DND-41 (cell line): ENCODE measurements at places on chromosomes 5 and 9.
A peak's percentile ranks its signal among the peaks of the same experiment; 100 is the strongest.

GRCh38 chr9:29100762-29101161, 1527.5 kb upstream of the C9orf72 start:
- no peak for DNase-seq

GRCh38 chr9:129338724-129339430, 160.8 kb upstream of the IER5L start:
- no peak for DNase-seq

- DNase-seq = no peak
Observed at GRCh38 chr5:35319333-35320002, 89.2 kb upstream of the PRLR start.

GRCh38 chr9:8852301-8852864, 1052.8 kb upstream of the DMAC1 start:
- no peak for DNase-seq

GRCh38 chr9:135673941-135674340, 10.8 kb downstream of the LCN9 start:
- DNase-seq = no peak

DNA sequence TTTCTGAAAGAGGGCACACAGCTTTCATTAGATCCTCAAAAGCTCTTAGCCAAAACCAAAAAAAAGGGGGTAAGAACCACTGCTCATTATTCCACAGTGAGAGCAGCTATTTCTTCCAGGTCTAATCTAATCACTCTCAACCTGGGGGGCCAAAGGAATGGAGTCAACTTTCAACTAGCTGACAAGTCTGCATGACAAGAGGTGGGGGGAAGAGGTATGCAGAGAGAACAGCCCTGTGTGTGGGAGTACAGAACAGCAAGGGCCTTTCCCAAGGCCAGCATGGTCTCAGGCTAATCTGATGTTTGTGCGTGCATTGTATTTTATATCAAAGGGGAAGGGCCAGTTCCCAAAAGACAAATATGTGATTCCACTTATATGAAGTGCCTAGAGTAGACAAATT, 36.9 kb upstream of the PIP5K1B start:
- DNase-seq = no peak

DNA sequence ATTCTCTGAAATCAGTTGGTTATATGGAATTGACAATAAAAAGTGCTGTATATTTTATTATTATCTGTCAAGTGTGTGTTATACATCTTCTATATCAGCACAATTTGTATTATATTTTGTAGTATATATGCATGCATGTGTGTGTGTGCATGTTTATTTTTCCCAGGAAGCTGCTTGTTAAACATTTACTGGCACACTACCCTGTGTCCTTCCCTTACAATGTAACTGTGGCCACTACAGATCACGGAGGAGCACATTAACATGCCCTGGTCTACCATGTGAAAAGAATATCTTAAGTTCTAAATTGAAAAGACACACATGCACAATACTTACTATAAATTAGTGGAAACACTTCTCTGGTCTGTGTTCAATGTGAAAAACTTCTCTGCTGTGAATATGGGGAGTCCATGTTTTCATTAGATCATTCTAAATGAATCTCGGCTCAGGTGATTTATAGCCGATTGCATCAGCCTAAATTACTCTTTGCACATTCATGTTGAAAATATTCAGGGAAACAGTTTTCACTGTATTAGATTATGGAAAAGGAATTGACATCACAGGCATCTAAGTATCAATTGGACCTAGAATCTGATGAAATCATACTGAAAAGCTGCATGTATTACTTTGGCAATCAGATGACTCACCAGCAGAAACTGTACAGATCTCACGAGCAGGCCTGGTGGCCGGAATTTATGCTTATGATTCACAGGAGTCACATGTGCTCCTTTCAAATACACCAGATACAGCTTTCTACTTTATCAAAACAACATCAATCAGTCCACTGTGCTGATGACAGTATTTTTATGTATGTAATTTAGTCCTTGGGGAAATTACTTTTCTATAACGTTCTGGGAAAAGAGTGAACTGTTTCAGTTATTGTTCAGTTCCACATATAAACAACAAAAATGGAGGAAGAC, 39.4 kb downstream of the LURAP1L start:
- no peak for DNase-seq

GRCh38 chr5:173029499-173029921, 26.6 kb upstream of the CREBRF start:
- DNase-seq = no peak

DNA sequence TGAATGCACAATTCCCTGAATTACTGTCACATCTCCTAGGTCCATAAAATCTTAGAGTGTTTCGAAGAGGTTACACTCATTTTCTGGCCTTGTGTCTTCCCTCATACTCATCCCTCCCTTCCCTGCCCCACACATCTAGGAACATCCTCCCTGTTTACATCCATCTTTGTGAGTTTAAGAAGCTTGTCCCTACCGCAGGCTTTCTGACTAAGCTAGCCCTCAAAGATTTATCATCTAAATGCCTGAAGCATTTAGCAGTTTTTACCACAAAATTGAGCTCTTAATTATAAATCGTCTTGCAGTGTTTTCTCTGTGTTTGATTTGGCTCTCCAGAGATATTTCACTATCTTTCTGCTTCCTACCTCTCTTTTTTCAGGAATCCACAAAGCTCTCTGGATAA, 374.8 kb downstream of the KIAA0825 start:
- DNase-seq = no peak

DNA sequence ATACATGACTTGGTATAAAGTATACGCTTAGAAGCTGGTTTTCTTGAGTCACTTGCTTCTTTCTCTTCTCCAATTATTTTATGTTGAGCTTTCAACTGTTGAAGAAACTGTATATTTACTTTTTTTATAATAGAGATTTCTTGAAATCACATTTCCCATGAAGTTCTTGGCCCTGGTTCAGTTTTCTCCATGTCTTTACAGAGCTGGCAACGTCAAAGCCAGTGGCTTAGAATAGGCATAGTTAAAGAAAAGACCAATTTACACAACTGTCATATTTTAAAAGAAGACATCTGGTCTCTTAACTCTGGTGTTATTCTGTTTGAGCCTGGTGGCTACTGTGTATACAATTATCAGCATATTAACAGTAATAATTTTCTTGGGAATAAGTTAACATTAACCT, 1249.3 kb downstream of the CDH12 start:
- DNase-seq = no peak

GRCh38 chr5:1783216-1783554, 16.5 kb downstream of the MRPL36 start:
- DNase-seq = no peak

DNA sequence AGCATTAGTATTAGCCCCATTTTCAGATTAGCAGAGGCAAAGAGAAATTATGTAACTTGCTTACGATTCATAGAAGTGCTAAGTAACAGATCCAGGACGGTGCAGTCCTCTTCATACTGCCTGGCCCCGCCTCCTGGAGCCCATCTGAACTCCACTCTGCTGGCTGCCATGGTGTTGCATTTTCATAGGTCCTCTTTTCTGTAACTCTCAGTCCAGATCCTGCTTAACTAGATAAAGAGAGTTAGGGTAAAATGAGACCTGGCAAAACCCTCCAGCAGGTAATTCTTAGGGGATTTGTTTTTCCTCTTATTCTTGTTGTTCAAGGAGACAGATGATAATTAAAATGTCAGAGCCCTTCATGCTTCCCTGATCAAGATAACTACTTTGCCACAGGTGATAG, 135.1 kb upstream of the EFNA5 start:
- DNase-seq = no peak

DNA sequence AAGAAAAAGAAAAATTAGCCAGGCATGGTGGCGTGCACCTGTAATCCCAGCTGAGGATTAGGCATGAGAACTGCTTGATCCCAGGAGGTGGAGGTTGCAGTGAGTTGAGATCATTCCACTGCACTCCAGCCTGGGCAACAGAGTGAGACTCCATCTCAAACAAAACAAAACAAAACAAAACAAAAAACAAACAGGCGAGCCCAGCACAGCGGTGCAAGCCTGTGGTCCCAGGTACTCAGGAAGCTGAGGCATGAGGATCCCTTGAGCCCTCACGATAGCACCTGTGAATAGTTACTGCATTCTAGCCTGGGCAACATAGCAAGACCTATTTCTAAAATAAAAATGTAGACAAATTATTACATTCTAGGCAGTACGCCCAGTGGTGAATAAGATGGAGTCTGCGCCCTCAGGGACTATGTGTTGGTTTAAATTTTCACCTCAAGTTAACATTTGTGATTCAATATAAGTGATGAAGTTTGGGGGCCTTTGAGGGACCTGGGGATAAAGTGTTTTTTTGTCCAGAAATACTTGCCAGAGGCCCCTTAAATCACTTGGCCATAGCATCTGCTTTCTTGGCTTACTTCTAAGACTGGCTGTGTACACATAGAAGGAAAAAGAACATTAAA, 3.4 kb upstream of the GAPVD1 start:
- DNase-seq = no peak

DNA sequence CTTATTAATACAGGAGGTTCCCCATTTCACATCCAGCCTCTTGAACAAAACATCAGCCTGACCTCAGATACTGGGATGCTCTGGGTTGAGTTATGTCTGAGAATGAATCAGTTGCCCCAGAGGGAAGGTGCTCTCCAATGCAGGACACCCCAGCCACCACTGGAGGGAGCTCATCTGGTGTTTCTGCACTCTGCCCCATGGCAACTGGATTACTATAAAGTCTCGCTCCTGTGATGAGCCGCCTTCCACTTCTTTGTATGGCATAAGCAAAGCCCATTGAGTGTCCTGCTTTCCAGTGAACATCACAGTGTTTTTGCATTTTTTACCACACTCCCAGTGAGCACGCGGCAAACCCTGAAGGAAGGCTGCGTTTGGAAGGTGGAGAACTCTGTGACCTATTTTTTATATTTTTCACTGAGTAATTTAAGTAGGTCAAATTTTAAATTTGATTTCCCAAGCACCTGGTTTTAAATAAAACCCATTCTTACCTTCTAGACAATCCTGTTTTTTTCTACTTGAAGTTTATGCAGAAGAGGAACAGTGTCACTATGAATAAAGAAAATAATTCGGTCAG, 176.9 kb upstream of the WWC1 start:
- DNase-seq = peak; percentile 41

DNA sequence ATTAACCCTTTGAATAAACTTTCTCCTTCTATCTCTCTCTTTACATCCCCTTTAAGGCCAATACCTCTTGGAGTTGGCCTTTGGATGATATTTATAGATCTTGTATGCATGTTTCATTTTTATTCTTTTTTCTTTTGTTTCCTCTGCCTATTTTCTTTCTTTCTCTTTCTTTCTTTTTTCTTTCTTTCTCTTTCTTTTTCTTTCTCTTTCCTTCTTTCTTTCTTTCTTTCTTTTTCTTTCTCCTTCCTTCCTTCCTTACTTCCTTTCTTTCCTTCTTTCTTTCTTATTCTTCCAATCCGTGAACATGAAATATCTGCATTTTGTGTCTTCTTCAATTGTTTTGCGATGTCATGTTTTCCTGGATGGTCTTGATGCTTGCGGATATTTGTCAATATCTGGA, 276.1 kb downstream of the ADGRV1 start:
- no peak for DNase-seq

DNA sequence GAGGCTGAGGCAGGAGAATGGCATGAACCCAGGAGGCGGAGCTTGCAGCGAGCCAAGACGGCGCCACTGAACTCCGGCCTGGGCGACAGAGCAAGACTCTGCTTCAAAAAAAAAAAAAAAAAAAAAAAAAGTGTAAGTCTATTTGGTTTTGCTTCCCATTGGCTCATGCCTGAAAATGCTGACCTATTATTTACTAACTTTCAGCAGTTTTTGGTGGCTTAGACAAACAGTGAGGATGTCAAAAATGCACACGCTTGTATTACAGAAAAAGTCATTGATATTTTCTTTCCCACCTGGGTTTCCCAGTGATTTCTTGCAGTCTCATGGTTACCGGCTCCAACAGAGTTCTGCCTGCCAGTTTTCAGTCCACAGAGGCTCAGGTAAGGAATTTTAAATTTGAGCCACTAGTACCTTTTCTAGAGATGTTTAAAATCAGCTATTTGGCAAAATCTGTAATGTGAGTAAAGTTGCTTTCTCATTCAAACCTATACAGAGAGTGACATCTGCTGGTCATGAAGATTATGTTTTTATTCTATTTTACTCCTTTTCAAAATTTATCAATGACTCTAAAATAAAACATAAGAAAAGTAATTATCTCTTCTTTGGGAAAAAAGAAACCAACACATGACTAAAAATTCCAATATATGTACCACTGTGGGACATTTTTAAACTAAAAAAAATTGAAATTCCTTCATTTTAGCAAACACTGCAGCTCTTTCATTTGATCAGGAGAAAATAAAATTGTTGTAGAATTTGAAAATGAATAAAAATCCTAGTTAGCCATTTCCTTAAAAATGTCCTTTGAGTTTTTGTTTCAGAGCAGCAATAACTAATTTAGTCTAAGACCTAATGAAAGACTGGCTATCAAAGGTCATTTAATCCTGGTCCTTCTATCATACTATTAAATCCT, 8.8 kb downstream of the FAM200C start:
- no peak for DNase-seq

DNA sequence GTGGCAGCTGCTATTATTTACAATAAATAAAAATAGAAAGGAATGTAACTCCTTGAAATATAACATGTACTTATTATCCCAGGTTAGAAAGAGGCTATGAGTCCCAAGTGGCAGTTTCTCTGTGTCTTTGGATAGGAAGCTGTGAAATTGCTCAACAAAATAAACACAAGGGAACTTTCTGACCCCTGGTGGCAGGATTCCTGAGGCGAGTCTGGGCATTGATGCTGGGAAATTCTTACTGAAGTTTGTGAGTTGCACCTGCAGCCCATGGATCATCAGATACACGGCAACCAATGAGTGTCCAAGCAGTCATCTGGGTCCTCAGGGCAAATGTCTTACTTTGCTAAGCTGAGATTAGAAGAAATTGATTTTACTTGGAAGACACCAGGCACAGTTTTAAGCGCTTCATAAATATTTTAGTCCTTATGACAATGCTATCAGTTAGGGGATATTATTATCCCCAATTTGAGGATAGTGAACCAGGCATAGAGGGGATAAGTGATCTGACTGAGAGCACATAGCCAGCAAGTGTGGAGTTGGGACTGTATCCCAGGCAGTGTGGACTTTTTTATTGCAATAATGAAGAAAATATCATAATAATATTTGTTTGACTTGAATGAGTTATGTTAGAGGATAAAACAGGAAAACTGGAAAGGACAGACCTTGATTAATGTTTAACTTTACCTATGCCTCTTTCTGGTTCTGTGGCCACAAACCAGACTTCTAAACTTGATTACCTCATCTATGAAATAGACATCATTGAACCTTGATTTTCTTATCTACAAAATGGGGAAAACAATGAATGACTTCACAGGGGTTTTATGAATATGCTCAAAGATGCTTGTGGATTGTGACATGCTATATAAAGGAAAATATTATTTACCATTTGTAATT, 265.5 kb upstream of the ADAMTSL1 start:
- DNase-seq = peak; percentile 5

- DNase-seq = no peak
Observed at GRCh38 chr5:55694152-55694830, 17.8 kb downstream of the SLC38A9 start.

DNA sequence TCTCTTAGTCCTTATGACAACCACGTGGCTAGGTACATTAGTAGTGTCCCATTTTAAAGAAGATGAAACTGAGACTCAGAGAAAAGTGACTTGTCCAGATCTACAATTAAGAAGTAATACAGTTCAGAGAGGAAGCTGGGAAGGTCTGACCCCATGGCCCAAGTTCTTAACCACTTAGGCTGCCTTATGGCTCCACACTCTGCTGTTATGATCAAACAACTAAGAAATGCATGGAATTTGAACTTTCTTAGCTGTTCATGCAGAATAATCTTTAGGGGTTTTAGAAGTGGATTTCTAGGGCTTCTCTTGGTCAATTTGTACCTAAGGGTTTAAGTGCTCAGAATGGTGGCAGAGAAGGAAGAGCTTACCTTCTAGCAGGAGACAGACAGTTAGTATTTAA, 128.0 kb upstream of the MSX2 start:
- no peak for DNase-seq
